Peyer's patch (tissue), 4 donors: ENCODE measurements at places on chromosomes 2 and 18. TPM values are rescaled to one million over a fixed set of nuclear protein-coding genes. Genes with fewer than 3 reads are reported as not detected.

DNA sequence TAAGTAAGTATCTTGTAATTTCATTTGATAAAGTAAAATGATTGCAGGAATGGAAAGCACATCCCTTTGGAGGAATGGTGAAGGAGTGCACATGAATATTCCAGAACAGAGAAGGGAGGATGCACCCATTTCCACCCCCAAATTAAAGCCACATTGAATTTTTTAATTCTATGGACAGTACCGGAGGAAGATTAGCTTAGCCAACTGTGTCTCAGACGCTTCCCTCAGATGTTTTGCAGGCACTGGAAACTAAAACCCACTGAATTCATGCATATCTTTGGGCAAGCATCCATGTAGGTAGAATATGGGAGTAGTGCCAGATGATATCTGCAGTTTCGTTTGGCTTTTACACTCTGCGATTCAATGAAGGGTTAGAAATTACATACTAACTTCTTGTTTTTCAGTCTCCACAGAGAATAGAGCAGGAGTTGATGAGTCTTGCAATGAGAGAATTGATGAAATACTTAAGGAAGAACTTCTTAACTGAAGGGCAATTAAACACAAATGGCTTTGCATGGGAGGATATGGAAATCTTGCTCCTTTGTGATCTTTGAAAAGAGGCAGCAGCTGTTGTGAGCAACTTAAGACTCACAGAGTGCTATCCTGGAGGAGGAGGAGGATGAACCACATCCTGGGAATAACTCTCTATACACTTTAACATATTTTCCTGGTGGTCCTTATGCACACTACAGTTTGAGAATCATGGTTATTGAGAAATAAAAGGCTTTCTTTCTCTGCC is 71.7 kb upstream of the MYO3B start:
- DNase-seq, result no peak

DNA sequence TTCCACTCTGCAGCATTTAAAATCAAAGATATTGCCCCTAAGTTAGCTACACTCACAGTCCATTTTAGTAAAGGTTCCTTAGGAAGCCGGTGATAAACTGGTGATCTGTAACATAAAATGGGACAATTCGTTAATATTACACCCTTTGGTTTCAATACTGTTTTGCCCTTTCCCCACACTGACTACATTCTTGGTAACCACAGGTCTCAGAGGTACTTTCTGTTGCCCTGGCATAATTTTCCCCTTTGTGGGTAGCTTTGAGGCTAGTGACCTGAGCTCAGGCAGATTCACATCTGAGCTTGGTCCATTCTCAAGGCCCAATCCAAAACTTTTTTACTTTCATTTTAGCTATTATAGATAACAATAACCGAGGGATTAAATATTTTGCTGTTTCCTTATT is 32.9 kb upstream of the CSRNP3 start:
- DNase-seq, result no peak

DNA sequence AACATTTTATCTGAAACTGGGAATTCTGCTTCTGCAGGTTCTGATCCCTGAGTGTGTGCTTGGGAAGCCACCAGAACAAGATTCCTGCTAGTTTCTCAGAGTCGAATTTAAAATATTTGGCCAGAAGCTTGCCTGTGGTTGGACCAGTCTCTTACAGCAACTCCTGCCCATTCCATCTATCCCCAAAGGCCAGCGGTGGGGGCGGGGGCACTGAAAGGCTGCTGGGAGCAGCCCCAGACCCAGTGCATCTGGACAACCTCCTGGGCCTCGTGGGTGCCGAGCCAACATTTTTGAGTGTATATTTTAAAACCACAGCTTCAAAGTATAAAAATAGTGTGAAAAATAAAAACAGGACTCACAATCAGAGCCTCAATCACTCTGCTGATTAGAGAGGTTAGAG is 38.6 kb upstream of the ZFP36L2 start:
- no peak for DNase-seq

- peak; percentile 85 for DNase-seq
These were observed 851 bp downstream of the FAM117B start for GRCh38 chr2:202635428-202636212.

GRCh38 chr2:130791617-130791939 is 36.2 kb downstream of the AMER3 start:
- DNase-seq, result no peak

- DNase-seq, result no peak
These were observed 124.8 kb upstream of the SIX2 start for GRCh38 chr2:45134014-45134413.

- no peak for DNase-seq
These were observed 52.7 kb downstream of the PID1 start for GRCh38 chr2:229218329-229218921.

DNA sequence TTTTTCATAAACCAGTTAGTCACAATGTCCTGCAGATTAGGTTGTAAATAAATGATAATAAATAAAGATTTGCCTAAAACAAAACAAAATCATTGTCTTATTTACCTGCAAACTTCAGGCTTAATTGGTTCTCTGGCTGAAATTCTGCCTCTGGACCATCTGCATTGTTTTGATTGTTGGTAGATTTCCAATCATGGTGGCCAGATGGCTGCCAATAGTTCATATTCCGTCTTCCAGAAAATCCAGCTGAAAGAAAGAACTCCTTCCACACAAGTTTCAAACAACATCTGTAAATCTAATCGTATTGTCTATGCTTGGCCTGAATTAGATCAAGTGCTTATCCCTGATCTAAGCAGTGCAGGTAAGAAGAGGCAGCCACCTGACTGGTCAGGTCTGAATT is 771.1 kb upstream of the ZEB2 start:
- no peak for DNase-seq

DNA sequence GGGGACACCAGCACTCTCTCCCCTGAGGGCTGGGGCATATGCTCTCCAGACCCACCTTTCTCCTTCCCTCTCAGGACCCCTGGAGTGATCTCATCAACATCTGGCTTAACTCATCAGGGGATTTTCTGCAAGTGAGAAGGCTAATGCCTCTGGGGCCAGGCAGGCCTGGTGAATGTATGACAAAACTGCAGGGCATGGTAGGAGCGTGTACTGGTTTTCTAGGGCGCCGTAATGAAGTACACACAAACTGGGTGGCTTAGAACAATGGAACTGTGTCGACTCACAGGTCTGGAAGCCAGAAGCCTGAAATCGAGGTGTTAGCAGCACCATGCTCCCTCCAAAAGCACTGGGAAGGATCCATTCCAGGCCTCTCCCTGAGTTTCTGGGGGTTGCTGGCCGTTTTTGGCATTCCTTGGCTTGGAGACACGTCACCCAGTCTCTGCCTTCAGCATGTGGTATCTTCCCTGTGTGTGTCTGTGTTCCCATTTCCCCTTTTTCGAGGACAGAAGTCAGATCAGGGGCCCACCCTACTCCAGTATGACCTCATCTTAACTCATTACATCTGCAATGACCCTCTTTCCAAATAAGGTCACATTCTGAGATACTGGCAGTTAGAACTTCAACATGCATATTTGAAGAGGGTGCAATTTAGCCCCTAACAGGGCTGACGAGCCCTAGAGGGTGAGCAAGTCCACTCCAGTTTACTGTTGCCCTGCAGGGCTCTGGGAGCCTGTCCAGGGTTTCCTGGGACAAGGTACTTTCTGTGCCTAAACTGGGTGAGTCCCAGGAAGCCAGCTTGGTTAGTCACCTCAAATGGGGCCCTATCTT is 45.5 kb upstream of the CAB39 start:
- no peak for DNase-seq

DNA sequence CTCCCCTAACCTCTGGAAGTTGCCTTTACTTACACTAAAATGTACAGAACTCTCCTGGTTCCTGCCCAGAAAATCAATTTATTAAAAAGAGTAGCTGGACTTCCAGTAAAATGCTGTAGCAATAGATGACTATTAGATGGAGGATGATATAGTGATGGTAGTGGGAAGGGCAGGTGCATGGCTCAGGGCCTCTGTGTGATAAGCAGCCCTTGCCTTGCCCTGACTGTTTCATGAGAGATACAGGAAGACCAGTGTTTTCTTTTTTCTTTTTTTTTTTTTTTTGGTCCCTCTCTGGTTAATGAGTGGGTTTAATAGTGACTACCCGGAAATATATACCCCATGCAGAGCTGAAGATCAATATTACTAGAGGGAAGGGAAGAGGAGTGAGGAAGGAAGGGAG is 48.7 kb upstream of the NEDD4L start:
- DNase-seq, result no peak

GRCh38 chr2:126788652-126789051 is 110.0 kb upstream of the TEX51 start:
- no peak for DNase-seq

- no peak for DNase-seq
These were observed 571.2 kb downstream of the ZEB2 start for GRCh38 chr2:143948710-143949109.

DNA sequence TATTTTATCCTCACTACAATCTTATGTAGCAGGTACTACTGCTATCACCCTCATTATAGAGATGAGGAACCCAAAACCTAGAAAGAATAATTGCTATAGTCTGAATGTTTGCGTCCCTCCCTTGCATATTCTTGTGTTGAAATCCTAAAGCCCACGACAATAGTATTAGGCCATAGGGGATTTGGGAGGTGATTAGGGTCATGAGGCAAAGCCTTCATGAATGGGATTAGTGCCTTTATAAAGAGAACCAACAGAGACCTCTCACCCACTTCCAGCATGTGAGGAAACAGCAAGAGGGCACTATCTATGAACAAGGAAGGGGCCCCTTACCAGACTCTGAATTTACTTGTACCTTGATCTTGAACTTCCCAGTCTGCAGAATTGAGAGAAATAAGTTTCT is 500.3 kb upstream of the FAM98A start:
- DNase-seq, result no peak

- no peak for DNase-seq
These were observed 684.4 kb downstream of the ZEB2 start for GRCh38 chr2:143835481-143835880.

DNA sequence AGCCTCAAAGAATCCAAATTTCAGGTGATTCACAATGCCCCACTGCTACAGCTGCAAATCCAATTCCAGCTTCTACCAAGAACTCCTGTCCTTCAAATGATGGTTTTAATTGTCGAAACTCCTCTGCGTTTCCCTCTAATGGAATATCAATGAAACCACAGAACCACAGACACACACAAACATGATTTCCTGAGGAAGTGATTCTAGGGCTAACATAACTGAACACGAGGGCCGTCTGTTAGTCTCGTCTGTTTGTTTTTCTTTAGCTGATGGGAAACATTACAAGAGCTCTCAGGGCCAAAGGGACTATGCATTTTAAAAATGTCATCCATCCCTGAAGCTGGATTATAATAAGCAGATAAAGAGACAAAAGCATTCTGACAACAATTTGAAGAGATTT is 59.4 kb downstream of the RNF152 start:
- no peak for DNase-seq

GRCh38 chr18:40897884-40898283 is 1057.2 kb upstream of the PIK3C3 start:
- DNase-seq, result no peak

DNA sequence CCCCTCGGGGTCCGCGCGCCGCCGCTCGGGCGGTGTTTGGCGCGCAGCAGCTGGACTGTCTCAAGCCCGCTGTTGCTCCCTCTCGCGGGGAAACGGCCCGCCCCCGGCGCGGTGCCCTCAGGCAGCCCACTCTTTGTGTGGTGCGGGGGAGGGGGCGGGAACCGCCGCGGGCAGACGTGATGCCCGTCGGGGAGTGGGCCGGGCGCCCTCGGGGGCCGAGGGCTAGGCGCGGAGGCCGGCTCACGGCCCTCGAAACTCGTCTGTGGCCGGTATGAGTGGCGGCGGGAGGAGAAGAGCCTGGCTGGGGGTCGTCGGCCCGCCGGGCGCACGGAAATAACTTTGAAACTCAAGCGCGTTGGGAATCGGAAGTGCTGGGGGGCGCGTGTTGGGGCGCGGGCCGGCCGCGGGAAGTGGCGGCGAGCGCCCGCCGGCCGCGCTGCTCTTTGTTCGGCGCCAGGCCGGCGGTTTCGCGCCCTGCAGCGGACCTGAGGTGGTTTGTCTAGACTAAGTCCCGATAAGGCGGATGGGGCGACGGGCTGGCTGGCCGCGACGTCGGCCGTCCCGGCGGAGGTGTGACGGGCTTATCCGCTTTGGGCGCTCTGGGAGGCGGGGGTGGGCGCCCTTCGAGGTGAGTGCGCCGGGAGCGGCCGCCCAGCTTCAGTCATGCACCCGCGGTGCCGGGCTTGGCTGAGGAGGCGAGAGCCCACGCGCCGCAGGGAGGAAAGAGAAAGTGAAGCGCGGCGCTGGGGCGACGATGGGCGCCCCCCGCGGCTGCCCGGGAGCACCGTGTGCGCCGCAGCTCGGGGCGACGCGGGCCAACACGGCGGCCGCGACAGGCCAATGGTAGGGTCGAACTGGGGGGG is 679 bp downstream of the PTMA start:
- peak; percentile 25 for DNase-seq

DNA sequence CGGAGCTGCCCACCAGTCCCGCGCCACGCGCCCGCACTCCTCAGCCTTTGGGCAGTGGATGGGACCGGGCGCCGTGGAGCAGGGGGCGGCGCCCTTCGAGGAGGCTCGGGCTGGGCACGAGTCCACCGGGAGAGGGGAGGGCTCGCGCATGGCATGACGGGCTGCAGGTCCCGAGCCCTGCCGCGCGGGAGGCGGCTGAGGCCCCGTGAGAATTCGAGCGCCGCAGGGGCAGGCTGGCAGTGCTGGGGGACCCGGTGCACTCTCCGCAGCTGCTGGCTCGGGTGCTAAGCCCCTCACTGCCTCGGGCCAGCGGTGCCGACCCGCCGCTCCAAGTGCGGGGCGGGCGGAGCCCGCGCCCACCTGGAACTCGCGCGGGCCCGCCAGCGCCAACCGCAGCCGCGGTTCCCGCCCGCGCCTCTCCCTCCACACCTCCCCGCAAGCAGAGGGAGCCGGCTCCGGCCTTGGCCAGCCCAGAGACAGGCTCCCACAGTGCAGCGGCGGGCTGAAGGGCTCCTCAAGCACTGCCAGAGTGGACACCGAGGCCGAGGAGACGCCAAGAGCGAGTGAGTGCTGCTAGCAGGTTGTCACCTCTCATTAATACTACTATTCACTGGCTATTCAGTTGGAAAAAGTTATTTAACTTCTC is 3.6 kb upstream of the TTC21B start:
- DNase-seq, result no peak

TYMS gene
- total RNA-seq, result 71.8 TPM

GKN2 gene
- total RNA-seq, result not detected

AGXT gene
- total RNA-seq, result 1.5 TPM

CYTIP gene
- total RNA-seq, result 21.7 TPM

HRH4 gene
- total RNA-seq, result not detected

TMEM182 gene
- 1.1 TPM for total RNA-seq

EVX2 gene
- not detected for total RNA-seq

ABCG8 gene
- 15.2 TPM for total RNA-seq

CRACDL gene
- 3.3 TPM for total RNA-seq

ASPRV1 gene
- total RNA-seq, result 4.1 TPM

APOB gene
- 2,659 TPM for total RNA-seq

GPR35 gene
- total RNA-seq, result 257 TPM
